ENCODE measurements at places on chromosomes 5 and 9. TPM values are rescaled to one million over a fixed set of nuclear protein-coding genes. Genes with fewer than 3 reads are reported as not detected.

DNA sequence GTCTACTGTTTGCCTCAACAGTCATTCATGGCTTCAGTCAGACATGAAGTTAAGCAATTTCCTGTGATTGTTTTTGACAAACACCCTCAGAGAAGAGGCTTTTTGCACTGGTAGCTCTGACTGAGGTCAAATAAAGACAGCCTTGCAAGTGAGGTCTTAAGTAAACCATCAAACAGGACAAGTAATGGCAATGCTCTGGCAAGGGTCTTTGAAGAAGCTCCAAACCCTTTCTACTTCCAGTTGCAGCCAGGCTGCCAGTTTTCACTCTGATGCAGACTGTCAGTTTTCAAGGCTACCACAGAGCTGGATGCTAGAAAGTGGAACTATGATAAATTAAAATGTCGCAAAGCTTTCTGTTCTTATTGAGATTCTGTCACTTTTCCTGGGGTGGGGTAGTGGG is 421.5 kb upstream of the PTGER4 start:
- H3K27ac ChIP-seq, result no peak overlapping the region
- H3K27me3 ChIP-seq, result peaks cover 14% of the 10 kb centered on the region
- H3K36me3 ChIP-seq, result no peaks in the 10 kb centered on the region
- no peak overlapping the region for H3K4me3 ChIP-seq
- DNase-seq, result no peak
- no peaks in the 10 kb centered on the region for H3K4me1 ChIP-seq

GRCh38 chr5:157951673-157952373 is 92.9 kb upstream of the CLINT1 start:
- no peak for DNase-seq
- no peaks in the 10 kb centered on the region for H3K36me3 ChIP-seq
- H3K27me3 ChIP-seq, result no peaks in the 10 kb centered on the region
- peaks cover 58% of the 10 kb centered on the region for H3K4me1 ChIP-seq
- H3K27ac ChIP-seq, result peak overlapping the region; percentile 63

DNA sequence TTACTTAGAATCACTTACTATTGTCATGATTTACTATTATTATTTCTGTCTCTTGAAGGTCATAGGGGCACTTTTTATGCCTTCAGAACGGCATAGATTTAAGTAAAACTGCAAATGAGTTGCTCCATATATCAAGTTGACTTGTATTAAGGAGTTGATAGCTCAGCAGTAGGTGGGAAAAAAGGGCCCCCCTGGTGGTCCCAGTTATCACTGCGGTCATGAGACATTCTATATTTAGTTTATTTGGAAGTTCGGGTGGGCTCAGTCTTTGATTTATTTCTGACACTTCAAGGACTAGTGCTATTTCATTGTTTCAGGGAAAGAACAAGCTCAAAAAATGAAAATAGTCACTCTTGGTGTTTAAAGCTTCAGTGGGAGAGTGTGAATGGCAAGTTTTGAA is 159.3 kb downstream of the SLC24A2 start:
- H3K27ac ChIP-seq, result no peak overlapping the region
- peaks cover 7% of the 10 kb centered on the region for H3K27me3 ChIP-seq
- H3K4me1 ChIP-seq, result no peaks in the 10 kb centered on the region
- no peak for DNase-seq

DNA sequence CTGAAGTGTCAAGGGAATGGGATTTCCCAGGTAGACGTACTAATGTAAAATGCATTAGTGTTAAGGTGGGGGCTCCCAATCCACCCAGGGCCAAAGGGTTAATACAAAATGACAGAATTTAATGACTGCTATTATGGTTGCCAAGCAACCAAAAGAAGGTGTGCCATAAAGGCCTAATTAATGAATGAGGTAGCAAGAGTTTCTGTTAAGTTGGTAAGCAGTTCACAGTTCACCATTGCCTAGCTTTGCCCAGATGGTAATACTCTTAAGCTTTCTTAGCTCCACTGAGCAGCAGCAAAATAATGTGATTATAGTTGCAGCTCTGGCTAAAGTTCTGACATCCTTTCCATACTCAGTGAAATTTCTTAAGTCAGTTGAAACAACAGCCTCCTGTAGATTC is 211.7 kb downstream of the DENND1A start:
- H3K27ac ChIP-seq, result no peak overlapping the region
- no peaks in the 10 kb centered on the region for H3K27me3 ChIP-seq
- H3K4me3 ChIP-seq, result no peak overlapping the region
- H3K36me3 ChIP-seq, result peaks cover 11% of the 10 kb centered on the region
- DNase-seq, result no peak

DNA sequence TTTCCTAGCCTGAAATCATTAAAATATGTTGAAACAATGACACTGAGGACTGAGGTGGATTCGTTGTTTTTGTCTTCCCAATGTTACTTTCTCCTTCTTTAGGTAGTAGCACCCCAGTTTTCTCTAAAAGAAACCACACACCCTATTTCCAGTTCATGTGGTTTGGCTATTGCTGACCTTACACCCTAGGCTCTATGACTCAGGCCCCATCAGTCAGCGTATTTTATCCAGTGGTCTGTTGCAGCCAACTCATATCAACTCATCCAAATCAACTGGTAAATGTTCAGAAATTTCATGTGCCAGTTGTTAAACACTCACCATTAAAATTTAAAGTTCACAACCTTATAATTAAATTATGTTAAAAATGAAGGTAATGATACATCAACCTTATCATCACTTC is 44.6 kb upstream of the NFIB start:
- H3K4me3 ChIP-seq, result no peak overlapping the region
- peaks cover 2% of the 10 kb centered on the region for H3K27me3 ChIP-seq

- peak overlapping the region; percentile 76 for H3K27ac ChIP-seq
- H3K27me3 ChIP-seq, result no peaks in the 10 kb centered on the region
- peaks cover 14% of the 10 kb centered on the region for H3K4me1 ChIP-seq
- H3K4me3 ChIP-seq, result no peak overlapping the region
- DNase-seq, result no peak
- H3K36me3 ChIP-seq, result no peaks in the 10 kb centered on the region
Observed at GRCh38 chr5:154176181-154176580, 14.4 kb upstream of the GALNT10 start.

DNA sequence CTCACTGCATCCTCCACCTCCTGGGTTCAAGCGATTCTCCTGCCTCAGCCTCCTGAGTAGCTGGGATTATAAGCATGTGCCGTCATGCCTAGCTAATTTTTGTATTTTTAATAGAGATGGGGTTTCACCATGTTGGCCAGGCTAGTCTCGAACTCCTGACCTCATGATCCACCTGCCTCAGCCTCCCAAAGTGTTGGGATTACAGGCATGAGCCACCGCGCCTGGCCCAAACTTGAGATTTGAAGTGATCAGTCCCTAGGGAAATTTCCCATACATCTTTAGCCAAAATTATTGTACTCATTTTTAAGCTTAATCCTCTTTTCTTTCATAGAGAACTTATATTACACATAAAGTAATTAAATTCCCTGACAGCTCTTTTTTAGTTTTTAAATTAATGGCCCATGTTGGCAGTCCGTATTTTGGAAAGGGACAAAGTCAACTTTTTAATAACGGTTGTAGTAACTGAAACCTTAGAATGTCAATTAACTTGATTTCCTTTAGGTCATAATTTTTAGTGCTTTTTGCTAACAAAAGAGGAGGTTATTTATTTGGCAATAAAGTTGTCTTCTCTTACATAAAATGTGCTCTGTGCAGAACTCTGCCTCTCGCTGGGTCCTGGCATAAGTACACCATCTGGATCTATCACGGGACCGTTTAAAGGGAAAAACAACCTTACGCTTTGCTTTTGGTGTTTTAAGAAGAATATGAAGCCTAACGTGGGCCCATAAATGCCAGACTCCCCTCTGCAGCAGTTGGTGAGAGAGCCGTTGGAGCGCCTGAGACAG is 142.3 kb upstream of the OTULINL start:
- peak overlapping the region; percentile 99 for H3K27ac ChIP-seq
- peaks cover 15% of the 10 kb centered on the region for H3K36me3 ChIP-seq
- DNase-seq, result no peak
- H3K4me1 ChIP-seq, result peaks cover 80% of the 10 kb centered on the region

- H3K27me3 ChIP-seq, result no peaks in the 10 kb centered on the region
- DNase-seq, result no peak
- no peak overlapping the region for H3K27ac ChIP-seq
- H3K4me3 ChIP-seq, result no peak overlapping the region
- H3K36me3 ChIP-seq, result no peaks in the 10 kb centered on the region
- H3K4me1 ChIP-seq, result no peaks in the 10 kb centered on the region
Observed at GRCh38 chr5:142255831-142256230, 69.0 kb downstream of the SPRY4 start.

DNA sequence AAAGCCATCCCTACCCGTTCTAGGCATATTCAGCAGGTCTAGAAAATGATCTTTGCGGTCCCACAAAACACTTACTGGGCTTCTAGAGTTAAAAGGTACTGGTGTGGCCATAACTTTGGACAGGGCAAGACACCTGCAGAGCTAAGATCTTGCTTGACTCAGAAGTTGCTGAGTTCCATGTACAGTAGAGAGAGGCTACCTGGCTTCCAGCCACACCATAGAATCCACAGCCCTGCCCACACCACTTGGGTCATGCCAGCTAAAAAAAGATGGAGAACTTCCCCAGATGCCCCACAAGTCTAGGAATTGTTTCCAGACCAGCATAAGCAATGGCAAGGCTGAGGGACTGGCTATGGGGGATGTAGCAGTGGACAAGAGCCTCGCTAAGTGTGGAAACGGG is 52.1 kb downstream of the ABCA1 start:
- H3K36me3 ChIP-seq, result no peaks in the 10 kb centered on the region
- no peak overlapping the region for H3K4me3 ChIP-seq
- H3K27ac ChIP-seq, result no peak overlapping the region
- no peaks in the 10 kb centered on the region for H3K27me3 ChIP-seq
- DNase-seq, result no peak

DNA sequence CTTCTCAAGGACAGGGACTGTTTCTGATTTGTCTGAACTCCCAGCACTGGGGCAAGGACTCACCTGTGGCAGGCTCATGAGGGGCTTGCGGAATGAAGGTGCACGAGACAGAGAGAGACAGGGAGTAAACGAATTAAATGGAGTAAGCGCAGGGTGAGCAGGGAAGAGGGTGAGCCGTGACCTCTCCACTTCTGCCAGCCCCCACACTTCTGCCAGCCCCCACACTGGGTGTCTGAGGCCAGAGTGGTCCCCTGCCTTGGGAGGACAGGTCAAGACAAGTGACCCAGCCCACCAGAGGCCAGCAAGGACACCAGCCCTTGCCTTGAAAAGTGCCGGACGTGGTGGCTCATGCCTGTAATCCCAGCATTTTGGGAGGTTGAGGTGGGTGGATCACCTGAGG is 37.2 kb downstream of the DAB2IP start:
- no peak overlapping the region for H3K4me3 ChIP-seq
- peak; percentile 70 for DNase-seq
- H3K36me3 ChIP-seq, result no peaks in the 10 kb centered on the region
- no peak overlapping the region for H3K27ac ChIP-seq

GRCh38 chr5:65482736-65483545 is 1.2 kb upstream of the ADAMTS6 start:
- H3K4me1 ChIP-seq, result peaks cover 12% of the 10 kb centered on the region
- DNase-seq, result no peak
- no peaks in the 10 kb centered on the region for H3K27me3 ChIP-seq
- no peaks in the 10 kb centered on the region for H3K36me3 ChIP-seq
- H3K27ac ChIP-seq, result no peak overlapping the region
- H3K4me3 ChIP-seq, result no peak overlapping the region

DNA sequence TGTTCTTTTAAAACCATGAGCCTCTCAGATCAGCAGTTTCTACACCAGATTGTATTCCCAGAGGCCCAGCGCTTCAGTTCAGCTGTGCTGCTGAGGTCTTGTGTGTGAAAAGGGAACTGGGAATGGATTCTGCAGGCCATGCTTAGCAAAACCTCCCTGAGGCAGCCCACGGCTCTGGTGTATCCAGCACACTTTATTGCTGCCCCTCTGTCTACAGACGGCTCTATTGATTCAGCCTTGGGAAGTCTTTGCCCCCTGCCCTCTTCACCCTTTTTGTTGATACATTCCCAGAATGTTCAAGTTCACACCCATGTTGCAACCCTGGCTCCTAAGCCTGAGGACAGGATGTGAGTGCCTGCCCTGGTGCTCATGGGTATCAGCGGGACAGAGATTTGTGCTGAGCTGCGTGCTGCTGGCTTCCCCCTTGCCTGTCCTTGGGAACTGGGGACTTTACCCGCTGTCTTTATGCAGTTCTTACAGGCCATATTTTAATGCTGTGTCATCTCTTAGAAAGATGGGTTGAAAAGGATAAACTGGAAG is 37.3 kb downstream of the ARHGAP26 start:
- H3K4me1 ChIP-seq, result peaks cover 37% of the 10 kb centered on the region
- H3K27ac ChIP-seq, result peak overlapping the region; percentile 17
- H3K4me3 ChIP-seq, result no peak overlapping the region

GRCh38 chr9:106799152-106799551 is 63.8 kb upstream of the ZNF462 start:
- no peaks in the 10 kb centered on the region for H3K27me3 ChIP-seq
- H3K27ac ChIP-seq, result peak overlapping the region; percentile 96
- H3K36me3 ChIP-seq, result no peaks in the 10 kb centered on the region
- H3K4me1 ChIP-seq, result peaks cover 54% of the 10 kb centered on the region

DNA sequence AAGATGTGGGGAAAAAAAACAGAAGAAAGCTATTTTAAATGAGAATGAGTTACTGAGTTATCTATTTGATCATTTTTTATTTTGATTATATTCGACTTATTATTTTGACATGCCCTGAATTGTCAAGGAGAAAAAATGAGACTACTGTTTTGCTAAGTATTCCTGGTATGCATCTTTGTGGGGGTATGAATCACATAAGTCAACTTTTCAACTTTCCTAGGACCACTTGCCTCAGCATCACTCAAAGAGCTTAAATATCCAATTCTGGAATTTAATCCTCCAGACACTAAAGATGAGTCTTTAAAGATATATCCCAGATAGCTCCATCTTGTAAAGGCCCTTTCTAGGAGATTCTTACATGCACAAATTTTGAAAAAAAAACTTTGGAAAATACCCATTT is 17.4 kb upstream of the SPDL1 start:
- peaks cover 12% of the 10 kb centered on the region for H3K27me3 ChIP-seq
- H3K27ac ChIP-seq, result no peak overlapping the region
- H3K4me3 ChIP-seq, result no peak overlapping the region
- DNase-seq, result no peak

DNA sequence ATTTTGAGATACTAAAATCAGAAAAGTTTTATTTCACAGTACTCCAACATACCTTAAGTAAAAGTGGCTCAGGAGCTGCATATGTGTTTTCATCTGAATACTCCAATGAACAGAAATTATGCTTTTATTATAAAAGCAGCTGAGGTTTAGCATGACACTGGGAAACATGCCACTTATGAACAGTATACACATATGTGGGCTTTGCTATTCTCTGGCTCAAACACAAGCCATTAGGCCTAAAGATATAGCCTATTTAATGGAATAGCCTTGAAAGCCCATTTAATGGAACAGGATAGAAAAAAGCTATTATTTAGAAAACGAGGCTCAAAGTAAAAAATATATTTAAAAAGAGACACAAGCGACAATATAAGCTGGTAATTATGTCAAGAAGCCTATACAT is 74.1 kb downstream of the SLC38A9 start:
- H3K27ac ChIP-seq, result no peak overlapping the region
- DNase-seq, result no peak
- H3K4me3 ChIP-seq, result no peak overlapping the region
- H3K36me3 ChIP-seq, result peaks cover 9% of the 10 kb centered on the region

Gene APBA1
- total RNA-seq, result 12.3 TPM

Gene DOCK2
- total RNA-seq, result 3.1 TPM

Gene RASGRF2
- total RNA-seq, result 0.92 TPM

Gene SPATA9
- total RNA-seq, result 1.7 TPM

Gene HEMGN
- not detected for total RNA-seq

Gene RELL2
- total RNA-seq, result 5.2 TPM

Gene SLC12A7
- 2.0 TPM for total RNA-seq

Measured in chondrocyte (in vitro differentiated cells).